ENCODE measurements at places on chromosomes 11 and 22.

GRCh38 chr11:29318134-29318845 is 698.5 kb downstream of the KCNA4 start:
- no peak for DNase-seq

GRCh38 chr11:47398551-47398950 is 9.8 kb upstream of the SLC39A13 start:
- no peak for DNase-seq

DNA sequence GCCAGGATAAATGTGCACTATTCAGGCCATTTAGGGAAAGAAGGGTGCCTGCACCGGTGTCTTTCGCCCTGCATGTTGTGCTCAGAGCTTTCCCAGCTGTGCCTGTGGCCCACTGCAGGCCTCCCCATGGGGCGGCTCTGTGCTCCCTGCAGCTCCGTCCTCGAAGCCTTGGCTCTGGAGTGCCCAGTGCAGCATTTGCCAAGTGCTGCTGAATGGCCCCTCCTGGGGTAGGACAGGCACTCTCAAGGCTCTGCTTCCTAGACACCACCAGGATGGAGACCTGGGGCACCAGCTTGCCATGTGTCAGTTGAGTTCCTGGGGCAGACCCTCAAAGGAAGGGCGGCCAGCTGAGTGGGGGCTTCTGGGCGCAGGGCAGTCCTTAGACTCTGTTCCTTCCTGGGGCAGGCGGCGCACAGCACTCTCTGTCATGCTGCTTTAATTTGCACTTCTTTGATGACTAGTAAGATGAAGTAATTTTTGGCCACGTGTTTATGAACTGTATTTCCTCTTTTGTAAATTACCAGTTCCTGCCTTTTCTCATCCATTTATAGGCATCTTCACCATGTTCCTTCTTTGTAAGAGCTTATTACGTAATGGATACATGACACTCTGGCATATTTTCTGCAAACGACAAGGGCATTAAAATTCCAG is 32.1 kb upstream of the GNB1L start:
- peak; percentile 26 for DNase-seq

- no peak for DNase-seq
These were observed 10.2 kb downstream of the GLB1L2 start for GRCh38 chr11:134341805-134342571.

DNA sequence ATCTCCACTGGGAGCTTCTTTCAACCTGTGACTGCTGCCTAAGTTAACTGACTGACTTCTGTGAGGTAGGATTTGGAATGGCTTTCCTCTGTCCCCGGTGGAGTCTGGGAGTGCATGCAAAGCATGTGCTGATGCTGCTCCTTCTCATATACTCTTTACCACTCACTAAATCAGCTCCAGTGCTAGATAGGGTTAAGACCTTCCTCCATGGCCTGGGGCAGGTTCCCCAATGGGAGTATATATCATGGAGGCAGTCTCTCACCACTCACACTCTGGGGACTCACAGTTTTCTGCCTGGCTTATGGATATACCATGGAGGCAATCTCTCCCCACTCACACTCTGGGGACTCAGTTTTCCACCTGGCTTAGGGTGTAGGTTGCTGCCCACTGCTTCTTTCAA is 10.1 kb upstream of the FANCF start:
- no peak for DNase-seq

DNA sequence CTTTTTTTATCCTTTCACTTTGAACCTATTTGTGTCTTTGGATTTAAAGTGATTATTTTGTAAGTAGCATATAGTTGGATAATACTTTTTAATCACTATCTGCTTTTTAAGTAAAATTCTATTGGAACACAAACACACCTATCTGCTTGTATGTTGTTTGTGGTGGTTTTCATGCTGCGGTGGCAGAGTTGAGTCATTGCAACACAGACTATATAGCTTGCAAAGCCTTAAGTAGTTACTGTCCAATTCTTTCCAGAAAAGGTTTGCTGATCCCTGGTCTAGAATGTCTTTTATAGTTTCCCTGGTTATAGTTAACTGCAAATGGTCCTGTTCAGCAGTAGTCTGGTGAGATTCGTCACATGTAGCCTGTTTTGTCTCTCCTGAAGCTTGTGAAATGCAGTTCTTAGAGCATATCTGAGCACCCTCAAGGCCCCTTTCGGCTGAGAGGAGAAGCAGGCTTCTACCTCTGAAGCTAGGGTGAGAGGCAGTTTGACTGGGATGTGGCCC is 21.5 kb downstream of the SHANK3 start:
- no peak for DNase-seq

DNA sequence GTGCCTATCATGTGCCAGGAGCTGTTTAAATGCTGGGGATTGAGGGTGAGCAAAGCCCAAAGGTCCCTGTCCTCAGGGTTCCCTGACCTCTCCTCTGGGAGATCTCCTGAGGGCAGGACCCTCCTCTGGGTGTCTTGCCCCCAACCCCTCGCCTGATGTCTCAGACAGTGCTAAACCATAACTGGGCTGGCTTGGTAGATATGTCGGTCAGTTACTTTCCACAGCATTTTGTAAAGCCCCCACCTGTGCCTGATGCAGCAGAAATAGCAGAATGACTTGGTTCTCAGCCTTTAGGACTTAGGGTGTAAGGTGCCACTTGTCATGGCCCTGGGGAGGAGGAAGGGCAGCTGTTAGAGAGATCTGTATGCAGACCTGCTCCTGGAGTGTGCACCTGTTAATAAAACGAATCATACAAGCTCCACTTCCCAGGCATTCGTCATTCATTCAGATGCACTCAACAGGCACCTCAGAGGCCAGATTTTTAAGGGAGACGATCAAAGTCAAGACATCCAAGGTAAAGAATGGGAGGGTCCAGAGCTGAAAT is 88.1 kb downstream of the TP53I11 start:
- no peak for DNase-seq

DNA sequence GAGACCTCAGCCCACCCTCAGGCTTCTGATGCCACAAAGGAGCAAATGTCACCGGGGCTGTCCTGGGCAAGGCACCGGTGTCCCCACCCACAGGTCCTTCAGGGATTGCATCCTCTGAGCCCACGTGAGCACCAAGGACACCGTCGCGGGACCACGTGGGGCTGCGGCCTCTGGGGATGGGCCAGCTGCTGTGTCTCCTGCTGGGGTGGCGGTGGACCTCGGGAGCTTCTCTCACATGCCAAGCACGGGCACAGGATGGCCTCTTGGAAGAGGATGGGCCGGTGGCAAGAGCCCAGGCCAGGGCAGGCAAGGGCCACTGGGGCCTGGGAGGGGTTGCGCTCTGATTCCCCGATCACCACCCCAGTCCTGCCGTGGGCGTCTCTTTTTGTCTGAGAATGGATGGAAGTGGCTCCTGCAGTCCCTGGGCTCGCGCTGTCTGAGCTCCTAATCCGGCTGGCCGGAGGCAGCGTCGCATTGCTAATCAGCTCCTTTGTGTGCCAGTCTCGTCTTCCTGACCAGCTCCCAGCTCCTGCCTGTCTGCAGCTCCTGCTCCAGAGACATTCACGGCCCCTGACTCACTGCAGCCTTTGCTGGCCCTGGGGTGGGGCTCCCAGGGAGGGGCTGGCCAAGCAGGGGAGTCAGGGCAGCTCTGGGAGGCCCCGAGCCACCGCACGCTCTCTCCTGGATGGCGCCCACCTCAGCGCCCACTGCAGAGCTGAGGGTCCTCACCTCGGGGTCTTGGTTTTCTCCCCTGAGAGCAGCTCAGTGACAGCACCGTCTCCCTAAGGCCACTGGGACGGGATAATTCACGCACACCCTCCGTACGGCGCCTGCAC is 146.7 kb downstream of the CTTN start:
- no peak for DNase-seq

- DNase-seq = no peak
These were observed 441.1 kb downstream of the TBC1D22A start for GRCh38 chr22:47203554-47203991.

DNA sequence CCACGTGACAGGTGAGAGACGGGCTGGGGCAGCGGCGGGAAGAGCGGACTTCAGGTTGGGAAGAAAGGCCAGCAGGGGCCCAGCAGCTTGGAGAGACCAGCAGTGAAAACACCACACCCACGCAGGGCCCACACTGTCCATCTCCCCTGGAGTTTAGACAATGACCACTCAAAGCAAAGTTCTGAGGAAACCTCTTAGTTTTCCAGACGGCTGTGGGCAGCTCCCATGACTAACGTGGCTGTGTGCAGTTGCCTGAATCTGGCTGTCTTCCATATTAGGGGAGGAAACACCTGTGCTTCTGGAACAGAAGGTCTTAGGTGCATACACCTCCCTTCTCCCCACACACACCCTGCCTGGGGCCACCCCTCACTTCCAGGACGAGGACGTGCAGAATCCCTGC is 70.6 kb upstream of the TTLL12 start:
- no peak for DNase-seq

- DNase-seq = no peak
These were observed 7.2 kb downstream of the LYVE1 start for GRCh38 chr11:10561043-10561818.

DNA sequence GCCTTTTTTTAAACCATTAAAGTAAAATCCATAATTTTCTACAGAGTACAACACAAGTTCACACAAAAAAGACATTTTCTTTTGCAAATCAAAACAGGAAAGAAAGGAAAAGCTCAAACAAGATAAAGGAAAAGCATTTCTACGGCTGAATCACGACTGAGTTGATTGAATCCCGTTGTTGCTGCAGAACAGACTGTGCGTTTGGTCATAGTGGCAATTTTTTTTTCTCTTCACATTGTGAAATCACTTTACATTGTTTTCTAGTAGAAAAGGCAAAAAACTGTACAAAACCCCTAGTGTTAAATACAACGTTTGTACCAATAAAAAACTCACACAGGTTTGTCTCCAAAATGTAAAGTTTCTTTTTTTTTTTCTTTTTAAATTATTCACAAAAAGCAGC is 17.3 kb upstream of the RAPSN start:
- no peak for DNase-seq

- DNase-seq = peak; percentile 36
These were observed 1.2 kb downstream of the TSPO start for GRCh38 chr22:43152357-43153071.

- DNase-seq = no peak
These were observed 123.0 kb downstream of the TRIM44 start for GRCh38 chr11:35785287-35786167.

GRCh38 chr11:17692931-17693330 is 26.4 kb upstream of the MYOD1 start:
- no peak for DNase-seq

DNA sequence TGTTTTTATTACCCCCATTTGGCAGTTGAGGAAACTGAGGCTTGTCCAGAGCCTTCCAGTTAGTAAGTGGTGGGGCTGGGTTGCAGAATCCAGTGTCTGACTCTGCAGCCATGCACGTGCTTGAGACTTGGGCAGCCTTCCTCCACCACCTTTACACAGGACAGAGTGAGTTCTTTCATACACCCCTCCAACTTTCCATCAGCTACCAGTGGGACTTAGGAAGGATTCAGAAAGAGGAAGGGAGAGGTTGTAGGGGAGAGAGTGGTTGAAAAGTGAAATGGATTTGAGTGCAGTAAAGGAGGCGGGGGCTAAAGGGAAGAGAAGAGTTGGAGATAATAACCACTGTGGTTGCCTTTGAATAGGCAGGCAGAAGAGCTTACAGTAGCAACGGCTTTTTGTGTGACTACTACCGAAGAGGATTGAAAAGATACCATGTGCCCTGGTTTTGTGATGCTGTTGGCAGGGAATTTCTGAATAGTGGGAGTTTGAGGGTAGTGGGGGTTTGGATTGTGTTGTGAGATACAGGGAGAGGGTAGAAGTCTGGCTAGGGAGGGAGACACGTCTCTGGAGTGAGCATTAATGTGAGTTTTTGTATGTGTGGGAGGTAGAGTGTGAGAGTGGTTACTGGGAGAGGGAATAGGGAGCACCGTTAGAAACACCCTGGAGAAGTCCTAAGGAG is 1.7 kb downstream of the UVRAG start:
- DNase-seq = no peak

DNA sequence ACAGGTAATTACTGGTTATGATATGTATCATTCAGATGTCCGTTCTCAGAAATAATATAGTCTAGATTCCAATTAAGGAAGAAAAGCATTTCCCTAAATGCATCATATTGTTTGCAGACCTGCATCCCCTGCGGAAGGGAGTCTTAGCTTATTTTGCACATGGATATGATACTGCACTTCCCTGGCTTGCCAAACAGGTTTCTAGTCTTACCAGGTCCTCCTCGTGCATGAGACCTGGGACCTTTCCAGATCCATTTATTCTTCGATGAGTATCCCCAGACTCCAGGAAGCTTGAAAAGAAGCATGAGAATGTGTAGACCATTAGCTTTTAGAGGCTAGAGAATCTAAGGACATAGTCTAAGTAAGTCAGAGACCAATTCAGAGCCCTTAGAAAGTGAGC is 30.6 kb downstream of the CYB5R2 start:
- DNase-seq = no peak

- DNase-seq = no peak
These were observed 10.9 kb upstream of the NEAT1 start for GRCh38 chr11:65411681-65412070.

- DNase-seq = no peak
These were observed 33.7 kb upstream of the SLC17A6 start for GRCh38 chr11:22304337-22304961.

- DNase-seq = no peak
These were observed 259.6 kb downstream of the NTM start for GRCh38 chr11:131629925-131630540.

DNA sequence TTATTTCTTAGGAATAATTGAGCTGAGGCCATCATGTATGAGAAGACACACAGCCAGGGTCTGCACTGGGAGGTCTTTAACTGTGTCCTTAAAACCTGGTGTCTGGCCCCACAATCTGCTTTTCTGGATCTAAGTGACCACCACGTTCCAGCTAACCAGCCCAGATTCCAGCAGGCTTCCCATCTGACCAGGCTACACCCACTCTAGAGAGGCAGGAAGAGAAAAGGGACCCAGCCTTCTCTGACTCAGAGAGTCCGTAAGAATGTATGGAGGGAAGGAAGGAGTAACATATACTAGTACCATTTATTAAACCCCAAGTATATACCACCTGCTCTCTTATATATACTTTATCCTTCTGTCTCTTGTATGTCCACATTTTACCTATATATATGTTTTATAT is 80.1 kb downstream of the LDLRAD3 start:
- no peak for DNase-seq

GRCh38 chr11:19433791-19434190 is 193.0 kb upstream of the E2F8 start:
- no peak for DNase-seq

DNA sequence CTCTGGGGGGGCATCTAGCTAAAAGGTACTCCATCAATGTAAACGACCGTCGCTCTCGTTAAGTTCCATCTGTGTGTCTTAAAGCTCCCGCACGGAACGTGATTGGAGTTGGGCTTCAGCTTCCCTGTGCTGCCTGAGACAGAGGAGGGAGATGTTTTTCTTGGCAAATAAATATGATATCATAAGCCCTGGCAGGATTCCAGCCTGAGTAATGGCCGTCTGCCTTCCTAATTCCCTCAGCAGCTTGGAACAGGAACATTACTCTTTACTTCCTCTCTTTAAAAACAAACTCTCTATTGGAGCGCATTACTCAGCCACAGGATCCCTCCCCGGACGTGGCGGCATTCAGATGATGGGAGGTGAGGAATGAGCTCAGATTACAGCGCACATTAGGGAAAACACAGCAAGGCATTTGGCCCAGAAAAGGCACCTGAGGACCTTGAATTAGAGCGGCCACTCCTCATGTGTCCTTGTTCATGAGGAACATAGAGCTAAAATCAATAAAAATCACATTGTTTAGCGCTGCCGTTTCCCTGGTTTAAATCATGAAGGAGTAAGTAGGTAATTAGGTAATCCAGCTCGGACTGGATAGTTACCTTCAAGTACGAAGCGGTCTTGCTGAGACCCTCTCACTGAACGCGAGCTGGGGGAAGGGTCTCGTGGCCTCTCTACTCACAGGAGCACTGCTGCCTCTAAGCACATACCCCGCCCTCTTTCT is 230.4 kb downstream of the ST3GAL4 start:
- no peak for DNase-seq
